ENCODE measurements at places on chromosomes 7 and 10.

GRCh38 chr10:61890430-61890829 lies 11.1 kb upstream of the ARID5B start:
- DNase-seq: no peak

DNA sequence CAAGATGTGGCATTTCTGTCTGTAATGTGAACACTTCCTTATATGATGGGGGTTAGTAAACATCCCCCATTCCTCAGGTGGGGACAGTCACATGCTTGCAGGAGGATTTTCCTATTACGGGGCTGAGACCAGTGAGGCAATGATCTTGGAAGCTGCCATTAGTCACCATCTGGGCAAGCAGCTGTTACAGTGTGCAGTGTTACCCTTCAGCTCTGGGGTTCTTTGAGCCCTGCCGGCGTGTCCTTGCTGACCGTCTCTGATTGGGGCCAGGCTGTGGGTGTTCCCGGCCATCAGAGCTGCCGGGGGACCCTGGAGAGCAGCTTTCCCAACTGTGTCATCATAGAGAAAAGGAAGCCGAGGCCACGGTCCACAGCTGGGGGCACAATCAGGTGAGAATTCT lies 126.8 kb upstream of the FAM20C start:
- DNase-seq: no peak

DNA sequence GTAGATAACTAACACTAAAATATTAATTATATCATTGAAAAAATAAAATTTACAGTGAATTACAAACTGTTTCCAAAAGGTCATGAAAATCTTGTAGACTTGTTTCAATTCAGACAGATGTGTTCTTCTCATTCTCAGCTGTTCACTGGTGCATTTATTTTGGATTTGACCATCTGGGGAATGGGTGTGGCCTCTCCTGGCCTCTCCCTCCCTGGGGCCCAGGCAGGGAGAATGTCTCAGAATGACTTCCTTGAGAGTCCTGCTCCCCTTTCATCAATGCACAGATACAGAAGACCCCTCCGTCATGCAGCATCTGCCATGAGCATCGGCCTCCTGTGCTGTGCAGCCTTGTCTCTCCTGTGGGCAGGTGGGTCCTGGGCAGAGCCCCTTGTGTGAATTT lies 192.8 kb upstream of the PRSS58 start:
- no peak for DNase-seq

GRCh38 chr10:67607472-67607871 lies 88.5 kb downstream of the CTNNA3 start:
- no peak for DNase-seq

- DNase-seq: no peak
Observed at GRCh38 chr10:1600861-1601260, 136.5 kb downstream of the ADARB2 start.

DNA sequence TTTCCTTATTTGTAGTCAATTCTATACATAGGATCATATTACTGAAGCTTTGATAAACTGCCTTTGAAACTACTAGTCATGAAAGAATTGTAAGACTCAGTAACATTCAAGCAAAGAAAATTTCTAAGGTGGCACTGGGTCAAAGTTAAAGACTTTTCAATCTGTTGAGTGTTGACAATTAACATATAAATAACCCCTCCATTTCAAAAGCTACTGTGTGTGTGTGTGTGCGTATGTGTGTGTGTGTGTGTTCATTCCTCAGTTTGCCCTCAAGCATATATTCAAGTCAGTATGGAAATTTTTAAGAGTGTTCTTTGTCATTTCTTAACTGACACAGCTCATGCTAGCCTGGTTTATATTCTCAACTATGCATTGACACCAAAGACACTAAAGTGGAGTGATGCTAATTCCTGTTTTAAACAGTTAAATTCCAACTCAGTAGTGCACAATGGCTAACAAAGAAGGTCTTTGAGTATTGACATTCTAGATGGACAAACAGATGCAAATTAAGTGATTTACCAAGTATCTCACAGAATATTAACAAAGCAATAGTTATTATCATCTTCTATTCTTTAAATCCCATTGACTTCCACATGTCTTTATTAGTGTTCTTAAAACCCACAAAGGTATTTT lies 314.8 kb upstream of the GRM3 start:
- DNase-seq: peak; percentile 39

- no peak for DNase-seq
Observed at GRCh38 chr7:85659364-85659763, 472.5 kb upstream of the SEMA3D start.

- no peak for DNase-seq
Observed at GRCh38 chr7:118109607-118110006, 74.4 kb upstream of the LSM8 start.

- no peak for DNase-seq
Observed at GRCh38 chr7:24917510-24918239, 62.3 kb downstream of the OSBPL3 start.

DNA sequence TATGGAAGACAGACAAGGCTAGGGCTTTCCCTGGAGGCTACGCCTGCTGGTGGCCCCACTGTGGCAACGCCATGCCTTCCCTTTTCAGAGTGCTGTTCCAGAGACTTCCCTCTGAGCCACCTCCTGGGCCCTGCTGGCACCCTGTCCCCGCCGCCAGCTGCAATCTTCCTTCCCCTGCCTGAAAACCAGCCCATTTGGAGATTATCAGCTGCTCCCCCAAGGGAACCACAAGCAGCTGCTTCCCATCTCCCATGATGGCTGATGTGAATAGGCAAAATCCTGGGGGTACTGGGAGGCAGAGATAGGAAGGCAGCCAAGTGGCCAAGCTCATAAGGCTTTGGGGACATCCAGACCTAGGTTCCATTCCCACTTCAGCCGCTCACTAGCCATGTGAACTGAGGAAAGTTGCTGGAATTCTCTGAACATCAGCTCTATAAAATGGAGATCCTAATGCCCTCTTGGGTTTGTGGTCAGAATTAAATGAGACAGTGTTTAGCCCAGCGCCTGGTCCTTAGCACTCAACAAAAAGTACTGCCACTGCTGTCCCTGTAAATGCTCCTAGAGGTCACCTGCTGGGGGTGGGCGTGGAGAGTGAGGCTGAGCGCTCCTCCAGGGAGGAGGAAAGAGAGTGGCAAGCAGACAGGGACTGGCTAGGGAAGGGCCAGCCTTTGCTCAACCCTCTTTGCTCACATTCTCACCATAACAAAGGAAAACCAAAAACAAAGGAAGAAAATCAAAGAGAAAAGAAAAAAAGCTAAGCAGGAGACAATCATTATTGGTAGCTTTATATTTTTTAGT lies 5.9 kb downstream of the TSPAN33 start:
- peak; percentile 56 for DNase-seq

DNA sequence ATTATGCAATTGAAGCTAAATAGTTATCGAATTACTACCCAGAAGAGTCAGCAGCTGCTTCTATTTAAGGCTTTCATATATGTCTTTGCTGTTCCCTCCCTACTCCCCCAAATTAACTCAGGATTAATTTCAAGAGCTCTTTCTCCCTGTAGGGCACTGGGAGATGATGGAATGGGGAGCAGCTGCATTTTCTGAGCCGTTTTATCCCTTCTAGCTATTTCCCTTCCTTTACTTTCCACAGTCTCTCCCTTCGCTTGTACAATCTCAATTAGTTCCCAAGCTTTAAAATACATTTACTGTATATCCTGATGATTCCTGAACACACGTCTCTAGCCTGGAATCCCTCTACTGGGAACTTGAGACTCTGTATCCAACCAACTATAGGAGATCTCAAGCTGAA lies 19.8 kb upstream of the TSPAN12 start:
- no peak for DNase-seq

GRCh38 chr7:34949361-34949760 lies 87.9 kb downstream of the DPY19L1 start:
- no peak for DNase-seq

DNA sequence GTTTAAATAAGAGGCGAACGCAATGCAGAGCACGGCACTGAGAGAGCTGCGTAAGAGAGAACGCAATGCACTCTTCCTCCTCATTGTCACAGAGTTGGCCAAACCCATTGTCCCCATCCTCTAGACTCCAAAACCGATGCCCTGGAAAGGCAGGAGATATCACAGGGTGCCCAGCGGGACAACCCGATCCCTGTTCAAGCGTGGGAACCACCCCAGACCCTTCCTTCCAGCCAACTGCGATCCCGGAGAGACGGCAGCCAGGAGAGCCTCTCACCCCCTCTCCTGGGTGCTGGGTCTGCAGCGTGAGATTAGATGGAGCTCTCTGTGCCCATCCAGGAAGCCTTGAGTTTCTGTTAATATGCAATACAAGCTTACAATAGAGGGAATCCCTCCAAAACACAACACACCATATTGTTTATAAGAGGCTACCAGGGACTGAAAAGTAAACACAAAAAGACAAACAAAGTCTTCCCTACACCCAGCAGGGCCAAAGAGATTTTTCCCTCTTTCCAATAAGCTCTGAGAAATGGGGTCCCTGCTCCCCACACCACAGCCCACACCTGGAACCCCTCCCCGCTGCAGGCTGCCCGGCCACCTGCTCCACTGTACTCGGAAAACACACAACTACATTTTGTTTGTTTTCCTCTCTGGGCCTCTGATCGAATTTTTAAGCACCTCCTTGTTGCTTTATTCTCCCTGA lies 187.6 kb downstream of the ADARB2 start:
- DNase-seq: no peak

GRCh38 chr7:18902892-18903291 lies 214.5 kb downstream of the TWIST1 start:
- DNase-seq: no peak

GRCh38 chr7:142478479-142479220 lies 220.8 kb upstream of the PRSS58 start:
- peak; percentile 33 for DNase-seq

DNA sequence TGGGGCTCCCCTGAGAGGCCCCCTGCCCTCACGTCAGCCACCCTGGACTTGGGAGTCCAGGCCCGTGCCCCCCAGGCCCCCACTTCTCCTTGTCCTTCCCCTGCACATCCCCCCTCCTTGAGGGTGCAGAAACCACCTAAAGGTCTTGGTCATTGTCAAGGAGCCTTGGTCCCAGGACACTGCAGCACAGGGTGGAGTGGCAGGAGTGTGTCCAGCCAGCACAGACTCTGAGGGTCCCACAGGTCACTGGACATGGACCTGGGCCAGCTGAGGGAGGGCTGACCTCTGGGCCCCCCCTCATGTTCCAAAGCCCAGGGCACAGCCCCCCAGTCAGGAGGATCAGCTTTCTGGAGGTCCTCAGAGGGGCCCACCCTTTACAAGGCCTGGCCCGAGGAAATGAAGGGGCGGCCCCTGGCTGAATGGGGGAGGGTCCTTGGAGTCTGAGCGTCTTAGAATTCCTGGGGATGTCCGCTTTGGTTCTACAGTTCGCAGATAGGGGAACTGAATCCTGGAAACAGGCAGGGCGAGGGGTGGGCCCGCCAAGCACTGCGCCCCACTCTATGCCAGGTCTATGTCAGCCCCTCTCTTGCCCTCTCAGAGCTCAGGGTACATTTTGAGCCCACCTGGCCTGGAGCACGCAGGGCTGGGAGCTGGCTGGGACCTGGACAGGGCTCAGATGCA lies 54.0 kb downstream of the PWWP2B start:
- no peak for DNase-seq

DNA sequence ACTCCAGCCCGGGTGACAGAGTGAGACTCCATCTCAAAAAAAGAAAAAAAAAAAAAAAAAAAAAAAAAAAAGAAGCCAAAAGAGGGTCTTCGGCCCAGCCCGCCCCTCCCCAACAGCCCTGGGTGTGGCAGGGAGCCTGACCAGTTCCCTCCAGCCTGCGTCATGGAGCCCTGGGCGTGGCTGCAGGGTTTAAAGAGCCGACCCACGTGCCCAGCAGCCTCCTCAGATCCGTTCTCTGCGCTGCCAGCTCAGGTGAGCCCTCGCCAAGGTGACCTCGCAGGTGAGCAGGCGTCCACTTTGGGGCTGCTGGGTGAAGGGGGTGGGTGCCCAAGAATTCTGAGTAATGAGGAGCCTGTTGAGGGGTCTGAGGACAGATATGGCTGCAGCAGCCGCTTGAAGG lies at the start of gene FXYD4:
Gene FXYD4, plus strand, starts transcription at position 219 of the 400 bp plus-strand sequence. CDS start 2,111 bp downstream, outside the sequence.
- DNase-seq: no peak

DNA sequence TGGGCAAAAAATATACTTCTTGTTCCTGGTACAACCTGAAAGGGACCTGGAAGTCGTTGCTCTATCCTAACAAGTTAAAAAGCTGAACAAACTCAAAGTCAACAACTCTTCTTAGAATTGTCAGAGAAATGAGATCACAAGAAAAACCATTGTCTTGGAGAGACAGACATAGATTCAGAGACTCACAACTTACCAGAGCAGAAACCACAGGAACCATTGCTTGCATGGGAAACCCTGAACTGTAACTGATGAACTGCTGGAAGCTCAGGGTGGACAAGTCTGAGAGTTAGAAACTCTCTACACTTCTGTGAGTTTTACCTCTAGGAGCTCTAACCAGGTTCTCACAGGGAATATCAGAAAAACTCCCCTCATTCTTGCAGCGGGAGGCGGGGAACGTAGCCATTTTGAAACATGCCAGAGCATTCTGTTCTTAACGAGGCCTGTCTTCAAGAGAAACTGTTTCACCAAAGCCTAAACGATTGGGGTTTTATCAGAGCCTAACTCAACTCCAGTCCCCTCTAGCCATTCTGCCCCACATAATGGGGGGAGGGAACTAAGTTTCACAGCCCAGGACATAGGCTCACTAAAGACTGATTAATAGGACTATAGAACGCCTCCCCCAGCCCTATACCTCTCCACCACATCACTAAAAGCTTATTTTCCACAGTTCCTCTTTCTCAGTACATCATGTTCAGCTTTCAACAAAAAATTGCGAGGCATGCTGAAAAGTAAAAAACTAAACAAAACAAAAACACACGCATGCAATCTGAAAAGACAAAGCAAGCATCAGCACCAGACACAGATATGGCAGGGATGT lies 12.0 kb upstream of the GSDME start:
- no peak for DNase-seq

Data from neural progenitor cell (in vitro differentiated cells).